ENCODE measurements at places on chromosomes 6 and 20.

DNA sequence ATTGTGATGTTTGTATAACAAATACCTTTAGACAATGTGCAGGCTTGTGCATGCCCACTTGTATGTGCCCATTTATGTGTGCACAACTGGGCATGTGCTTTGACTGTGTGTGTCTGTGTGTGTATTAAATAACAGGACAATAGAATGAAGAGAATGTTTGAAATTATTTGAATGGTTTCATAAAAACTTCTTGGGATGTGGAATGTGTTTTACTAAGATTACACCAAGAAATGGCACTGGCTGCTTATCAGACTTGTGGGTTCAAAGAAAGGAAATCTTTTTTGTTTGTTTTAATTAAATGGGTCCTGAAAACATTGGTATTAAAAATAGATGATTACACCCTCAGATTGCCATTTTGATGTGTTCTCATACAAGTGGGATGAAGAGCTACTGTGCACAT lies 191.6 kb upstream of the CCN2 start:
- H3K36me3 ChIP-seq, result no peaks in the 10 kb centered on the region
- H3K27me3 ChIP-seq, result no peaks in the 10 kb centered on the region
- H3K4me3 ChIP-seq, result no peak overlapping the region

DNA sequence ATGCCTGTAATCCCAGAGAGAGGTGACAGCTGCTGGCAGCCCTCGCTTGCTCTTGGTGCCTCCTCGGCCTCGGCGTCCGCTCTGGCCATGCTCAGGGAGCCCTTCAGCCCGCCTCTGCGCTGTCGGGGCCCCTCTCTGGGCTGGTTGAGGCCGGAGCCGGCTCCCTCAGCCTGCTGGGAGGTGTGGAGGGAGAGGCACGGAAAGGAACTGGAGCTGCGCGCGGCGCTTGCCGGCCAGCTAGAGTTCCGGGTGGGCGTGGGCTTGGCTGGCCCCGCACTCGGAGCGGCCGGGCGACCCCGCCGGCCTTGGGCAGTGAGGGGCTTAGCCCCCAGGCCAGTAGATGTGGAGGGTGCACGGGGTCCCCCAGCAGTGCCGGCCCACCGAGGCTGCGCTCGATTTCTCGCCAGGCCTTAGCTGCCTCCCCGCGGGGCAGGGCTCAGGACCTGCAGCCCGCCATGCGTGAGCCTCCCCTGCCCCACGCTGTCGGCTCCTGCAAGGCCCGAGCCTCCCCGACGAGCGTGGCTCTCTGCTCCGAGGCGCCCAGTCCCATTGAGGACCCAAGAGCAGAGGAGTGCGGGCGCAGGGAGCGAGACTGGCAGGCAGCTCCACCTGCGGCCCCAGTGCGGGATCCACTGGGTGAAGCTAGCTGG lies 34.6 kb downstream of the C6orf52 start:
- no peak for DNase-seq
- H3K27ac ChIP-seq, result no peak overlapping the region
- peaks cover 2% of the 10 kb centered on the region for H3K27me3 ChIP-seq
- H3K4me1 ChIP-seq, result no peaks in the 10 kb centered on the region

DNA sequence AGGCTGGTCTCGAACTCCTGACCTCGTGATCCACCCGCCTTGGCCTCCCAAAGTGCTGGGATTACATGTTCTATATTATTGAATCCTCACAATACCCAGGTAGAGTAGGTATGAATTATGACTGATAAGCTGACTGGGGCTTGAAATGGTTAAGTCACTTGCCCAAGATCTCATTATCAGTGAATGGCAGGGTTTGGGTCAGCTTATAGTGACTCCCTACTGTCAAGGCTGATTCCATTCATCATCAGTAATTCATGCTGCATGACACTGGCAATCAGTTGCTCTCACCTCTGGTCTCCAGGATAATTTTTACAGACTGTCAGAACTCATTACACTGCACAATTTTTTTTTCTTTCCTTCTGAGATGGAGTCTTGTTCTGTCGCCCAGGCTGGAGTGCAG lies 127.6 kb downstream of the KIF13A start:
- no peak for DNase-seq
- no peak overlapping the region for H3K27ac ChIP-seq
- peaks cover 16% of the 10 kb centered on the region for H3K4me1 ChIP-seq
- no peak overlapping the region for H3K4me3 ChIP-seq
- no peaks in the 10 kb centered on the region for H3K36me3 ChIP-seq

DNA sequence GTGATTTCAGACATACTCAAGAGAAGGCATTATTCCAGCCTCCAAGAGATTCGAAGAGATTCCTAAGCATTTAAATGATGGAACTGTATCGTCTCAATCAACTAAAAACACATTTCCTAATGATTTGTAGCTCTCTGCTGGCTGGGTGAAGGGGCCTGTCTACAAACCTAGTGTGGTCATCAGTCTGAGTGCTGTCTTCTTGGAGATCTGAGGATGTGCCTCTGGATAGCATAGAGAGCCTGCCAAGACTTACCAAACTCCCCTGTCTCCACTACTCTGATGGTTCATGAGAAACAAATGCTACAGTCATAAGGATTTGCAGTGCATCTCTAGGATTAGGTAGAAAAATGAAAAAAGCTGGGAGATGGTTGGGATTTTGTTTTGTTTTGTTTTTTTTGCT lies 176.9 kb upstream of the CITED2 start:
- peaks cover 5% of the 10 kb centered on the region for H3K4me1 ChIP-seq
- no peaks in the 10 kb centered on the region for H3K27me3 ChIP-seq
- H3K36me3 ChIP-seq, result no peaks in the 10 kb centered on the region
- no peak overlapping the region for H3K4me3 ChIP-seq
- no peak for DNase-seq

- peaks cover 7% of the 10 kb centered on the region for H3K27me3 ChIP-seq
- no peaks in the 10 kb centered on the region for H3K36me3 ChIP-seq
- H3K4me3 ChIP-seq, result no peak overlapping the region
Observed at GRCh38 chr6:14053811-14054210, 63.8 kb upstream of the CD83 start.

DNA sequence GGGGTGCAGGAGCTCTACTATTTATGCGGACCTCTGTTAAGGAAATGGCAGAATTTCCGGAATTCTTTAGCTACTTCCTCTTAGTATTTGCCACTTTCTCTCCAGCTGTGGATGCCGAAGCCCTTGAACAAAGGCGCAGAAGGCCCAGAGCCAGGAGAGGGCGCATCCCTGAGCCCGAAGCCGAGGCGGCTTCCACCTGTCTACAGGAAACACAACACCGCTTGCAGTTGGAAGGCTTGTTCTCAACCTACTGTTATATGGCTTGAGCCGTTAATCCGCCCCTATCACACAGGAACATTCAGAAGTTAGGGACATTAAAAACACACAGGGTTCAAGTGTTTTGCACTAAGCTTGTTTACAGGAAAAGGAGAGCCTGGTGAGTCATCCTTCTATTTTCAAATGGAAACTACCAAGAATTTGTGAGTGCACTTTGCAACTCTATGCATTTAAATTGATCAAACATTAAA lies 417.1 kb downstream of the BCKDHB start:
- no peak for DNase-seq
- no peaks in the 10 kb centered on the region for H3K27me3 ChIP-seq

GRCh38 chr6:14797875-14798593 lies 447.8 kb upstream of the JARID2 start:
- DNase-seq, result no peak
- H3K36me3 ChIP-seq, result no peaks in the 10 kb centered on the region
- H3K27ac ChIP-seq, result no peak overlapping the region
- no peaks in the 10 kb centered on the region for H3K27me3 ChIP-seq

DNA sequence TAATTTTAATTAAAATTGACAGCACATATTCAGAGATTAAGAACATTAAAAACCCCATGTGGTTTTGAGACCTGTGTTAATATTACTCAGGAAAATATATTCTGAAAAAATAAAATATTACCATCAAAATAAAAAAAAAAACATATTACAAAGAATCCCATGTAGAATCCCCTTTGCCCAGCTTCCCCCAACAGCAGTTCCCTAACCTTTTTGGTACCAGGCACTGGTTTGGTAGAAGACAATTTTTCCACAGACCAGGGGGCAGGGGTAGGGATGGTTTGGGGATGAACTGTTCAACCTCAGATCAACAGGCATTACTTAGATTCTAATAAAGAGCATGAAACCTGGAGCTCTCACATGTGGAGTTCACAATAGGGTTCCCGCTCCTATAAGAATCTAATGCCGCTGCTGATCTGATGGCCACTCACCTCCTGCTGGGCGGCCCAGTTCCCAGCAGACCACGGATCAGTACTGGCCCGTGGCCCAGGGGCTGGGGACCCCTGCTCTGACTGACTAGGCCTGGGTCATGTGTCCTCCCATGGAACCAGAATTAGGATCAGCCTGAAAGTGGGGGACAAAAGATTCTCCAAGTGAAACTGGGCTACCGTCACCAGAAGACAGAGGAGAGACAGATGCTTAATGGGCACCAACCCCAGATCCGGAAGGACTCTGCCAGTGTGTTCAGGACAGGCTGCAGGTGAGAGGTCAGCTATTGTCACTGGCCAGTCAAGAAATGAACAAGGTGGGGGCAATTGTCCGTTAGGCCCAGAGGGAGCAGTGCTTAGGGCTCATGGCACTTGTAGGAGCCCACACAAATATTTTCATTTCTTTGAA lies 235.5 kb downstream of the PREX1 start:
- H3K27me3 ChIP-seq, result no peaks in the 10 kb centered on the region
- H3K4me3 ChIP-seq, result no peak overlapping the region
- H3K36me3 ChIP-seq, result no peaks in the 10 kb centered on the region
- no peak for DNase-seq
- H3K4me1 ChIP-seq, result no peaks in the 10 kb centered on the region

GRCh38 chr20:10654630-10655029 lies 19.2 kb downstream of the JAG1 start:
- no peak overlapping the region for H3K4me3 ChIP-seq
- DNase-seq, result no peak
- peaks cover 56% of the 10 kb centered on the region for H3K4me1 ChIP-seq
- no peaks in the 10 kb centered on the region for H3K27me3 ChIP-seq

GRCh38 chr6:81381382-81381916 lies 371.0 kb downstream of the TENT5A start:
- H3K36me3 ChIP-seq, result no peaks in the 10 kb centered on the region
- DNase-seq, result no peak
- H3K27ac ChIP-seq, result no peak overlapping the region
- no peaks in the 10 kb centered on the region for H3K27me3 ChIP-seq

DNA sequence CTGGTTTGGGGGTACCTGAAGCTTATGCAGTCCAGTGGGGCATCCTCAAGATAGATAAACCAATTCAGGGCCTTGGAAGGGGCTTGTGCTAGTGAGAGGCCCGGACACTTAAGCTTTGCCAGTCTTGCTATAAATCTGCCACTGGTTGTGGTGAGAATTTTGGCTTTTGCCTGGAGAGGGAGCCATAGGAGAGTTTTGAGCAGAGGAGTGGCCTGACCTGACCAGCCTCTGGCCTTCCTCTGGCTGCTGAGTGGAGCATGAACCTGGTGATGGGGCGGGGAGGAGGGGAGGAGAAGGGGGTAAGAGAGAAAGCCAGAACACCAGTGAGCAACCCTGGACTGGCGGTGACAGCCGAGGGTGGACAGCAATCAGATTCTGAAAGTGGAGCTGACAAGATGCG lies 7.1 kb downstream of the TMEM74B start:
- H3K27me3 ChIP-seq, result no peaks in the 10 kb centered on the region
- no peaks in the 10 kb centered on the region for H3K4me1 ChIP-seq
- no peak for DNase-seq
- no peaks in the 10 kb centered on the region for H3K36me3 ChIP-seq

DNA sequence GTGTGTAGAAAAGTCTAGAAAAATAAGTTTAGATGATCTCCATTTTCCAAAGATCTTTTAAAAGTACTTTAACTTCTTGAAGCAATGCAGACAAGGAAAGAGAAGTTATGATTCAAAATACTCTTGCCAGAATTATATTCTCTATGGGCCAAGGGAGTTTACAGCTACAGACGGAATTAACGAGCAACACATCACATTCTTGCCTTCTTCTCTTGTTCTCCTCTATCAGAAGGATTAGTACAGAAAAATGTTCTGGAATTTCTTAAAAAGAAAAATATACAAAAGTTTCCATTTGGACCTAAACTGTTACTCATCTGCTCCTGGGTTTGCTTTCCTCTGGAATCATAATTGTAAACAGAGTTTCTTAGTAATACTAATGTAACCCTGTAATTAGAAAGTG lies 284.7 kb upstream of the HSF2 start:
- no peak overlapping the region for H3K27ac ChIP-seq
- no peaks in the 10 kb centered on the region for H3K4me1 ChIP-seq
- no peak for DNase-seq
- H3K4me3 ChIP-seq, result no peak overlapping the region
- no peaks in the 10 kb centered on the region for H3K27me3 ChIP-seq

DNA sequence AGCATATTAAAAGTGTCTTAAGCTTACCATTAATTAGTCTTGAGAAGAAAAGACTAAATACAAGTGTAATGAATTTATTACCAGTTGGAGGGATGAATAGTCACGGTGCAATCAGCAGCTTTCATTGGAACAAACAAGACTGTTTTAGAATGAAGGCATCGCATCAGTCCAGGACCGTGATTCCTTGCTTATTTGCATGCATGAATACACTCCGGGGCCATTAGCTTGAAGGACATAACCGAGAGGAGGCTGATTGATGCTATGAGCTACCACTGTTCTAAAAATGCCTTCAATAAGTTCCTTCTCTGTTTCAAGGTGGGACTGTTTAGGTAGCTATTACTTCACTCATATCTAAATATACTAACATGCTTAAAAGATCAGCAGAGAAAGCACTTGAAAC lies 17.9 kb downstream of the PROKR2 start:
- H3K4me1 ChIP-seq, result no peaks in the 10 kb centered on the region
- no peaks in the 10 kb centered on the region for H3K36me3 ChIP-seq
- H3K27me3 ChIP-seq, result peaks cover 3% of the 10 kb centered on the region
- no peak for DNase-seq

- peaks cover 6% of the 10 kb centered on the region for H3K4me1 ChIP-seq
- no peak for DNase-seq
- no peak overlapping the region for H3K4me3 ChIP-seq
- no peaks in the 10 kb centered on the region for H3K27me3 ChIP-seq
- no peak overlapping the region for H3K27ac ChIP-seq
- no peaks in the 10 kb centered on the region for H3K36me3 ChIP-seq
Observed at GRCh38 chr6:12369781-12370262, 79.7 kb downstream of the EDN1 start.

DNA sequence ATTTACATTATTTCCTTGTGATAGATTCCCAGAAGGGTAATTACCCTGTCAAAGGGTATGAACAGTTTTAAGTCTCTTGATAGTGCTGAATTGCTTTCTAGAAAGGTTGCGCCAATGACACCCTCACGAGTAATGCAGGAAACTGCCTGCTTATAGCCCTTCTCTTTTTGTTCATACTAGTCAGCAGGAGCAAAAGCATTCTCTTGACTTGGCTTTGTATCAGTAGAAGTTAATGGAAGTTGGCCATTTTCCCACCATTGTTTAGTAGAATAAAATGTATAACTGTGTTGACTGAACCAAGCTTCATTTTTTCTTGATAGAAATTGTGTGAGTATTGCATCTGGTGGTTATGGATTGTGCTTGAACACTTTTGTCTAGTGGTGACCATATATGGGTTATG lies 100.1 kb downstream of the FARS2 start:
- DNase-seq, result peak; percentile 33
- no peaks in the 10 kb centered on the region for H3K4me1 ChIP-seq
- no peak overlapping the region for H3K4me3 ChIP-seq

- H3K27ac ChIP-seq, result no peak overlapping the region
- H3K36me3 ChIP-seq, result no peaks in the 10 kb centered on the region
- H3K4me3 ChIP-seq, result no peak overlapping the region
- H3K4me1 ChIP-seq, result no peaks in the 10 kb centered on the region
Observed at GRCh38 chr20:61850457-61850856, 215.2 kb downstream of the TAF4 start.
